Naive thymus-derived CD8-positive, alpha-beta T cell (primary cell): ENCODE measurements at places on chromosomes 13 and 19. TPM values are rescaled to one million over a fixed set of nuclear protein-coding genes. Genes with fewer than 3 reads are reported as not detected.

The DAND5 gene
- total RNA-seq, result not detected

The SERPINE3 gene
- not detected for total RNA-seq

The OSCAR gene
- total RNA-seq, result not detected

The SHANK1 gene
- 0.30 TPM for total RNA-seq

The PABPC3 gene
- total RNA-seq, result 1.1 TPM
